Neural crest cell (in vitro differentiated cells): ENCODE measurements at places on chromosomes 6 and 20. TPM values are rescaled to one million over a fixed set of nuclear protein-coding genes. Genes with fewer than 3 reads are reported as not detected.

The COX4I2 gene
- total RNA-seq, result not detected in 2 replicates

The LY6G6F gene
- not detected in 2 replicates for total RNA-seq

The CLPSL2 gene
- total RNA-seq, result not detected in 2 replicates

The RGS19 gene
- 11.1 and 11.7 TPM in 2 replicates for total RNA-seq

The GINS1 gene
- 53.9 and 56.5 TPM in 2 replicates for total RNA-seq

The JAG1 gene
- total RNA-seq, result 67.7 and 70.3 TPM in 2 replicates

The HSPA12B gene
- total RNA-seq, result 1.1 and 1.3 TPM in 2 replicates

The FBXO5 gene
- total RNA-seq, result 56.3 TPM in 2 replicates

The ECT2L gene
- total RNA-seq, result not detected in 2 replicates

The HAO1 gene
- not detected in 2 replicates for total RNA-seq

The FAM217A gene
- total RNA-seq, result not detected in 2 replicates

GRCh38 chr6:155493694-155494143, 38.1 kb upstream of the NOX3 start:
- no peak for DNase-seq

GRCh38 chr6:148422085-148422484, 79.4 kb downstream of the SASH1 start:
- DNase-seq, result no peak

DNA sequence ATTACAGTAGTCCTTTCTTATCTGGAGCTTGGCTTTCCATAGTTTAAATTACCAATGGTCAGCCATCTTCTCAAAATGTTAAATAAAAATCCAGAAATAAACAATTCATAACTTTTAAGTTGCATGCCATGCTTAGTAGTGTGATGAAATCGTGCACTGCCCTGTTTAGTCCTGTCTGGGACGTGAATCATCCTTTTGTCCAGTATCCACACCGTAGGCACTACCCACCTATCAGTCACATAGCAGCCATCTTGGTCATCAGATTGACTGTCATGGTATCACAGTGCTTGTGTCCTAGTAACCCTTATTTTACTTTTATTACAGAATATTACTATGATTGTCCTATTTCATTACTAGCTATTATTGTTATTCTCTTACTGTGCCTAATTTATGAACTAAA, 924.1 kb downstream of the EYS start:
- no peak for DNase-seq

- DNase-seq, result no peak
Observed at GRCh38 chr20:45842169-45842812, 8.7 kb downstream of the SNX21 start.

DNA sequence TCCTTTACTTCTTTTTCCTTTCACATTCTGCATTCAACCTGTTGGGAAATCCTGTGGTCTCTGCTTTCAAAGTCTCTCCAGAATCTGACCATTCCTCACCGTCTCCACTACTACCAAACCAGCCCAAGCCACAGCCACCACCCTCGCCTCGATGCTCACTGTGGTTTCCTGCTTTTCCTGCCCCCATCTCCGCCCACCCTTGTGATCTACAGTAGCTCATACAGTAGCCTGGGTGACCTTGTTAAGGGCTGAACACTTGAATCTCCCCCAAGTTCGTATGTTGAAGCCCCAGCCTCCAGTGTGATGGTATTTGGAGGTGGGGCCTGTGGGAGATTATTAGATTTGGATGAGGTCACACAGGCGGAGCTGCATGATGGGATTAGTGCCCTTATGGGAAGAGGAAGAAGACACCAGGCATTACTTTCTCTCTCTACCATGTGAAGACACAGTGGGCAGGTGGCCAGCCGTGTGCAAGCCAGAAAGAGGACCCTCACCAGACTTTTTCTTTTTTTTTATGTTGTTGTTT, 189.0 kb upstream of the UST start:
- no peak for DNase-seq

DNA sequence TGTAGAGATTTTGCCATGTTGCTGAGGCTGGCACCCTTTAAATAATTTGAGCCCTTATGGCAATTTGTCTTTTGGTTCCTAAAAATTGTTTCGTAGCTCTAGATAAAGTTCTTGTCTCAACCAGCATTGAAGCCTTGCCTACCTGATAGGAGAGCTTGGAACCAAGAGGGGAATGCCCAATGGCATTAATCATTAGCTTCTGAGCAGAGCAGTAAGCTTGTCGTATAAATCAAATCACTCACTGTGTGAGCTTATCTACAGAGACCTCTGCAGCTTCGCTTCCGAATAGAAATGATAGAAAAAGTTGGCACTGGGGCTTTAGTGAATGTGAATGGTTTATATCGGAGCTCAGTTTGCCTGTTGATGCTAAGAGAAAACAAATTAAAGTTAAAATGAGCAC, 10.7 kb downstream of the ANKRD6 start:
- no peak for DNase-seq

DNA sequence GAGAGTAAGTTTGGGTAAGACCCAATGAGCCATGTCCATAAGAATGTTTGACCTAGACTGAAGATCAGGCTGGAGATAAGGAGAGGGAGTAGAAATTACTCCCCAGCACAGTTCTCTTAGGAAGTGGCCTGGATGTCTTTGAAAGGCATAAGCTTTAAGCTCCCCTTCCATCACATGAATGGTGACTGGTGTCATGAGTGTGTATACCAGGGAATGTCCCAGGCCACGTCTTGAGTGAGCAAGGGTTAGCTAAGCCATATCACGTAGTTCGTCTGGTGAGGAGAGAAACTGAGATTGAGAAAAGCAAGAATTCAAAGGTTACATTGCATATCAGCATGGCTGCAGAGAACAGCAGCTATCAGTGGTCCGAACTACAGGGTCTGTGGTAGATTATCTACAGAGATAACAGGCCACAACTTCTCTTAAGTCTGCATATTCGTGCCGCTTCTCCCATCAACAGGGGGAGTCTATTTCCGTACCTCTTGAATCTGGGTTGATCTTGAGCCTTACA, 60.1 kb upstream of the BMP2 start:
- no peak for DNase-seq

- no peak for DNase-seq
Observed at GRCh38 chr6:17629824-17630510, 29.9 kb downstream of the FAM8A1 start.

- no peak for DNase-seq
Observed at GRCh38 chr6:106525107-106525881, 104.0 kb downstream of the RTN4IP1 start.

GRCh38 chr6:21908161-21908848, 314.8 kb downstream of the SOX4 start:
- DNase-seq, result no peak

DNA sequence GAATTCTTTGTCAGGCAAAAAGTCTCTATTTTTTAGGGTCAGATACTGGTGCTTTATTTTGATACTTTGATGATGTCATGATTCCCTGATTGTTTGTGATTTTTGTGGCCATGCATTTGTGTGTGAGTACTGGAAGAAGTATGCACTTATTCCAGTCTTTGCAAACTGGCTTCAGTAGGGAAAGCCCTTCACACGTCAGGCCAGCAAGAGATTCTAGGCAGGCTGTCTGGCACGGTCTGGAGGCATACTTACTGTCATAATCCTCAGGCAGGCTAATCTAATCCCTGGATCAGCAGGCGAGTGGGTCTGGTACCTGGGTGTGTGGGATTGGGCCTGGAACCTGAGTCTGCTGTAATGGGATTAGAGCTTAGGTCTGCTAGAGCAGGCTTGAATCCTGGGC, 391.8 kb upstream of the MMS22L start:
- no peak for DNase-seq

DNA sequence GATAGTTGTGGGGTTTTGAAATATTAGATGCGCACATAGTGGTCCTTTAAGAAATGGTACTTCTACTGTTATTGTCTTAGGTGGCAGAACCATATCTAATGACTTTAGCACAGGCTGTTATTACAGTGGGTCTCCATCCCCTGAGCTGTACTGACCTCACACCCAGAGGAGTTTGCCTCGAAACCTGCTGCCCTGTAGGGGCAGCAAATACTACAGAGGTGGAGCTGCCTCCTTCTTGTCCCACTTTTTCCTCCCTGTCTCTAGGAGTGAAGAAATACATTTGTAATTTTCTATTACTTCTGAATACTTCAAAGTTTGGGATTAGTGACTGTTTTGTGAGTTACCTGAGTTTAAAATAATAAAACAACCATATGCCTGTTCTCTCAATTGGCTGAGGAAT, 8.2 kb downstream of the TRIM31 start:
- DNase-seq, result no peak

DNA sequence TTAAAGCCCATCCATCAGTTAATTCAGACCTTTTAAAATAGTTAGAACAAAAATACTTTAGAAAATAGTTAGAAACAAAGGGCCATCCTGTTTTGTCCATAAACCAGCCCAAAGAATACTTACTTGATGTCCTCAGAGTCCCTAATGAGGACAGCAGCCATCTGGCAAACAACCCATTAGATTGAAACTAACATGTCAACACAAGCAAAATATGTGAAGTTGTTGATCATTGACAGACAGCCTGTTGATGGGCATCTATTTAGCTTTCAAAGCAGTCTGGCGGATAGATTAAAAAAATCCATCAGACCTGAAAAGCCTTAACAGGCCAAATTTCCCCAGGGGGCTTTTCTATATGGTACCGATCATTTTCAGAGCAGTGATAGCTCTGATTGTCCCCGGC, 154.2 kb upstream of the TSHZ2 start:
- no peak for DNase-seq

DNA sequence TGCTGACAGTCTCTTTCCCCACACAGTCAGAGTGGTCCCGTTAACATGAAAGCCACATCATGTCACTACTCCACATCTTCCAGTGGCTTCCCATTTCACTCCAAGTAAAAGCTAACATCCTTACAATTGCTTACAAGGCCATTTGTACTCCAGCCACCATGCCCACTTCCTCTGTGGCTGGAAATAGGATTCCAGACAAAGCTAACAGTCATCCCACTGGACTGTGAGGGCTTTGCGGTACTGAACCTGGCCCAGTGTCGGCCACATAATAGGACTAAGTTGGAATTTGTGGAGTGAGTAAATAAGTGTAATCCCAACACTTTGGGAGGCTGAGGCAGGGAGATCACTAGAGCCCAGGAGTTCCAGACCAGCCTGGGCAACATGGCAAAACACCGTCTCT, 10.9 kb downstream of the CCM2L start:
- no peak for DNase-seq

GRCh38 chr20:23121751-23122320, 35.7 kb upstream of the CD93 start:
- DNase-seq, result no peak

DNA sequence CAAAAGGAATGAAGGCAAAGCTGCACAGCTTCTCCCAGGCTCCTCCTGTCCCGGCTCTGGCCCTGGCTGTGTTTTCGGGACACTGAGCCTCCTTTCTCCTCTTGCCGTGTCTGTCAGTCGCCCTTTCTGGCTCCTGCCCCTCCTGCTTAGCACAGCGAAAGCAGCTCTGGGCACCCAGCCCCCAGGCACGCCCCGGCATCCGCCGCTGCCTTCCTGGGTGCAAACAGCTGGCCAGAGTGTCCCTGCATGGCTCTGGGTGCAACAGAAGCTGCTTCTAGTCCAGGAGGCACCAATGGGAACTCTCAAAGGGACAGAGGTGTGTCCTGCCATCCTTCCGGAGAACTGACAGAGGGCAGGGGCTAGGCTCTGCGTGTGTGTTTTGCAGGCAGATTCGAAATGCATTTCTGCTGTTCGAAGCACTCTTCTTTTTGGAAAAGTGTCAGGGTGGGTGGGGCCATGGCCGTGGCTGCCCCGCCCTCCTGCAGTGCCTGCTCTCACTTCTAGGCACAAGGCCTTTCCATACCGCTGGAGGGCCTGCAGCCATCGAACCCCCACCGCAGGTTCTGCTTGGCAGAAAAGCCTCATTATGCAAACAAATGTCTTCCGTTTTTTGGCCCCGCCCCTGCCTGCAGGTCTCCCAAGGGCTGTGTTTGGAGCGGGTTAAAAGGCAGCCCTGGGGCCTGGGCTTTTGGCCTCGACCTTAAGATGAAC, 15.5 kb downstream of the COL9A3 start:
- DNase-seq, result no peak

GRCh38 chr6:21738180-21739094, 144.9 kb downstream of the SOX4 start:
- no peak for DNase-seq

DNA sequence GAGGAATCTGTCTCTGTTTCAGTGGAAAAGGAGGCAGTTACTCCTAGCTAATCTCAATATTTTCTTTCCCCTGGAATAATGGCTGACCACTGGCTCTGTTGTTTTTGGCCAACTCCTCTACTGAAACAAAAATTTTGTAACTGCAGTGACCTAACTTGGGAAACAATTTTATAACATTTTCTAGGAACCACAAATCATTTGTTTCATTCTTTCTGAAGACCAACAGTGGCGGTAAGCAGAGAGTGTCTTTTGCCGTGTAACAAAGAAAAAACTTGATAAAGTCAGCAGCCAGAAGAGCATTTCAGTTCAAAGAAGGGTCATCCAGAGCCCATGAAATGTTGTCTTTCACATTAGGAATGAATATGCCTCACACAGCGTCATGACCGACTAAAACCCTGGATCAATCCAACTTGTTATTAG, 11.8 kb upstream of the BFSP1 start:
- no peak for DNase-seq

DNA sequence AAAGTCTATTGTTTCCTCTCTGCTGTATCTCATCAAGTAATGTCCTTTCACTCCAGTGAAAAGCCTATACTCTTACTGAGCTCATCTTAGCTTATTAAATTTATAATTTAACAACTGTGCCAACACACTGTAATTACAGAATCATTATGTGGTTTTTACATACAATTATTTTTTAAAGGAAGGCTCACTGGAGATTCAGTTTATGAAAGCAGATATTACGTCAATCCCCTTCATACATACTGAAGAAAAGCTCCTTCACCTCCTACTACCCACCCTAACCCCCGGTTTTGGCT, 28.1 kb downstream of the ARHGAP18 start:
- DNase-seq, result no peak

DNA sequence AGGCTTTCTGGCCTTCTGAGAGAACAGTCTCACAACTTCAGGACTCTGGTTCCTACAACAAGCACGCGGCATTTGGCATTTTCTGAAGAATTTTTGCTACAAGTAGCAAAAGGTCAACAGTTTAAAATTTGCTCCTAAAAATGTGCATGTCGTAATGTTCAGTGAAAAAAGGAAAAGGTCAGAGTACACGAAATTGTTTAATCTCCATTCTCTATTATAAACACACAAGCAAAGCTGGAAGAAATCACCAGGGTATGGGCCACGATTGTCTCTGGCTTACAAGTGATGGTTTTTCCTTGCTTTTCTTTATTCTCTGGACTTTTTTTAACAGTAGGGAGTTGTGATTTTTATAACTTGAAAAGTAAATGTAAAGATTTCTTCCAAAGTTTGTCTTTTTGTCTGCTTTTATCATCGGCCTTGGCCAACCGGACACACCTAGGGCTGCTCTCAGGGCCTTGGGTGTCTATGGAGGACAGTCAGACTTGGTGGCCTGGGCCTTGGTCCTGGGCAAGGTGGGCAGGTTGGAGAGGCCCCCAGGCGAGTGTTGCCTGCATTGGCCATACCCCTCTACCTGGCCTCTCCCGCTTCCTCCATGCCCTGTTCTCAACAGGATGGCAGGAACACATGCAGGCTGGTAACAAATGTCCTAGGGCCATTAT, 32.4 kb downstream of the PLEKHG1 start:
- DNase-seq, result no peak

- DNase-seq, result peak; percentile 16
Observed at GRCh38 chr6:131250122-131250521, 114.9 kb downstream of the AKAP7 start.

GRCh38 chr6:88383183-88383582, 217.0 kb upstream of the CNR1 start:
- DNase-seq, result no peak

GRCh38 chr20:23105193-23105592, 19.1 kb upstream of the CD93 start:
- no peak for DNase-seq
